Activated gamma-delta T cell (primary cell): ENCODE measurements at places on chromosomes 13 and 19.

DNA sequence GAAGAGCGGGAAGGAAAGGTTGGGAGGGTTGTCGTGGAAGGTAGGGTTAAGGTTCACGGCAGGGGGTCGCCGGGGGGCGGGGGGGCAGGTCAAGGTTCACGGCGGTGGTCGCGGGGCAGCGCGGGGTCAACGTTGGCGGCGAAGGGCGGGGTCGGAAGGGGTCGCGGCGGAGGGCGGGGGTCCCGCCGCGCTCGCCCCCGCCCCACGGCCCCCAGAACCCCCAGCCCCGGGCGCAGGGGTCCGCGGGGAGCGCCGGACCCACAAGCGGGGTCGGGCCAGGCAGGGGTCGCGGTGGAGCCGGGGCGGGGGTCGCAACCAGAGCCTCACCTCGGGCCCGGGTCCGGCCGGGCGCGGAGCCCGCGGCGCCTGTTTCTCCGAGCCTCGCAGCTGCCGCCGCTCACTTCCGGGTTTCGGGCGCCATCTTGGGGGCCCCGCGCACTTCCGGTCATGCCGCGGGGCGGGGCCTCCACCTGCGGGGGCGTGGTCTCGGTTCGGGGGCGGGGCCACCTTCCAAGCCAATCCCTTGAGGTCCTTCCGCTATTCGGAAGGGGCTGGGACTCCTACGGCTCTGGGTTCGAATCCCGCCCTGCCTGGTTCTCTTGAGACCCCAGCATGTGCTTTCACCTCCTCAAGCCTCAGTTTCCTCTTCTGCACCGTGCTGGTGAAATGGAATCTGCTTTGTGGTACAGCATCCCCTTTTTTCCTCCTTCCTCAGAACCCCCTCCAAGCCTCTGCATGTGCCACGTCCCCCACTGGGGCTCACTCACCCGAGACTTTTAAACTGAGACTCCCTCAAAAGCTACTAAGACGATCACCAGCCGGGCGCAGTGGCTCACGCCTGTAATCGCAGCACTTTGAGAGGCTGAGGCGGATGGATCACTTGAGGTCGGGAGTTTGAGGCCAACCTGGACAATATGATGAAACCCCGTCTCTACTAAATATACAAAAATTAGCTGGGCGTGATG, at the start of gene SBNO2:
Gene SBNO2 (minus strand): TSS at position 424 of the 965 bp plus-strand sequence. CDS start 19,992 bp downstream, outside the sequence.
- DNase-seq: peak; percentile 75

- DNase-seq: no peak
Measured at GRCh38 chr13:101875717-101876393, 423.4 kb downstream of the ITGBL1 start.

DNA sequence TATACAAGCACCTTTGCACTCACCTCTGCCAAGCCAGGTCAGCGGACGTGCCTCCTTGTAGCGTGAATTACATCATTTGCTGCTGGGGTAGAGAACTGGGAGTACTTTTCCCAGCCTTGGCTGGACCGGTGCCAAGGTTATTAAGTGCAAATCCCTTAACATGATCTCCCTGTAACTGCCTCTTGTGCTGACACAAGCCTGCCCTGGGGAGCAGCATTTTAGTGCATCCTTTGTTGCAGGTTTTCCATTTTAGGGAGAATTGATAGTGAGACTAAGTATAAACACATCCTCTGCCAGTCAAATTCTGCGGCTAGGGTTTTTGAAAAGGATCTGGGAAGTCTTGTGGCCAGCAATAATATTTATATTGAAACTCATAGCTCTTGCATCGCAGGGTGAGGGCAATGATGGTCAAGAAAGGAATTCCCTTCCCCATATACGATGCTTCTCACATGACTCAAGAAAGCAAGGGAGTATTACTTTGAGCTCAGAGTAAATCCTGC, 32.7 kb upstream of the DCLK1 start:
- no peak for DNase-seq

GRCh38 chr19:50896591-50897190, 14.5 kb downstream of the KLK4 start:
- no peak for DNase-seq

GRCh38 chr13:44273991-44274770, 99.4 kb upstream of the SERP2 start:
- DNase-seq: no peak

GRCh38 chr13:69450245-69450644, 657.4 kb upstream of the ATXN8OS start:
- no peak for DNase-seq

GRCh38 chr19:38545596-38545995, 72.2 kb downstream of the MAP4K1 start:
- no peak for DNase-seq

DNA sequence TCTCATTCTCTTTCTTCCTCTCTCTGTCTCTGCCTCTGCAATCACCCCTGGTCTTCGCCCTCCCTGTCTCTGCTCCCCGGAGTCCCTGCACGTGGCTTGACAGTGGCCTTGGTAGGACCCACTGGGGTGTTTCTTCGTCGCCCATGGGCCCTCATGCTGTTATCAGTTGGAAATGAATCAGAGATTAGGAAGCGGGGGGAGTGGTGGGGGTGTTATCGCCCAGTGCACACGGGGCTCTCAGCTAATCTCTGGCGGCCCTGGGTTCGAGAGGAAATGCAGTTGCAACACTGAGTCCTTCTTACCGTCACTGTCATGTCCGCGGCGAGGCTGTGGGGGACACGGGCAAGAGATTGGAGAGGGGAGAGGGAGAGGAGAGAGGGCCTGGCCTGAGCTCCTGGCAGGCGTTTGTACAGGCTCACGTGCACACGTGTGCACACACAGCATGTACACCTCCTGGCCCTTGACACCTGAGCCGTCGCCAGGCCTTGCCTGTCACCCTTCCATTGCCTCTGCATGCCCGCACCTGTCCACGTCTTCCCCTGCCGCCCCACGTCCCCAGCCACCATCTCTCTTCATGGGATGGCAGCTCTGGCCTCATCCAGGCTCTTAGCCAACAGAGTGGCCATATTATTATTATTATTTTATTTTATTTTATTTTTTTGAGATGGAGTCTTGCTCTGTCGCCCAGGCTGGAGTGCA, 37.8 kb upstream of the SLC7A10 start:
- DNase-seq: no peak

DNA sequence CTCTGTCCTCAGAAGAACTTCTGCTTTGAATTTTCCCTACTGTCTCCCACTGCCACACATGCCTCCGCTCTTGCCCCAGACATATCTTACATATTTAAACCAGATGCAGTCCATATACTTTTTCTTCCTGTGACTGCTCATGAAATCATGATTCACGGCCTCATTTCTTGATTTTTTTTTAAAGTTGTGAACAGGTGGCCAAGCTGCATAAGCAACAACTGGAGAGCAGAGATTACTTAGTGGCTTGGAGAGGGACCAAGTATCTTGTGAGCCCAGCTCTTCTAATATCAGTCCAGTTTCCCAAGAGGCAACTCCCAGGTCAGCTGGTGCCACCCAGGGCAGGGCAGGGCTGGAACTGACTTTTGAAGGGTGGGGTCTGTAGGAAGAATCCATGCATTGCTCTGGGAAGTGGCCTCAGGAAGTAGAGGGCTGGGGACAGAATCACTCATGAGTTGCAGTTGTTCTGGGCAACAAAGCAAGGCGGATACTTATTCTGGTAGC, 152.4 kb downstream of the LMO7 start:
- no peak for DNase-seq

DNA sequence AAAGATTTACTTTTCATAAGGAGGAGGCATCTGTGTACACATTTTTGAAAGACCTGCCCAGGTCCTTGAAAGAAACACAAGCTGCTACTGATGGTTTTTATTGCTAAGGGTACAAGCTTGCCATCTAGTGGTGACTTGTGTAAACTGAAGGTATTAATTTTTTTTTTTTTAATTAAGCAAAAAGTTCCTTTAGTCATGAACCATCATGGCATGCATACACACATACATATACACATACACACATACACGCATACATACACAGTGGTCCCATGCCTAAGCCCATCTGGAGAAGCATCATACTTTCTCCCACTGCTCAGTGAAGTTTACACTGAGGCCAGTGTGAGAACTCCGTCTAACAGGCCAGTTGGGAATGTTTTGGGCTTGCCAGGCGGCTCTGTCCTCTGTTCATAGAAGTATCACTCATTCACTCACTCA, 312.5 kb downstream of the DCLK1 start:
- DNase-seq: no peak

GRCh38 chr19:50728084-50728737, 5.0 kb downstream of the CLEC11A start:
- no peak for DNase-seq

GRCh38 chr19:14434543-14435319, 1.6 kb downstream of the PKN1 start:
- DNase-seq: no peak

- no peak for DNase-seq
Measured at GRCh38 chr19:55605637-55606470, at the start of gene ZNF865. Gene ZNF865, plus strand, starts transcription at chr19:55605647. Its CDS starts 7,972 bp downstream, at chr19:55613619.

DNA sequence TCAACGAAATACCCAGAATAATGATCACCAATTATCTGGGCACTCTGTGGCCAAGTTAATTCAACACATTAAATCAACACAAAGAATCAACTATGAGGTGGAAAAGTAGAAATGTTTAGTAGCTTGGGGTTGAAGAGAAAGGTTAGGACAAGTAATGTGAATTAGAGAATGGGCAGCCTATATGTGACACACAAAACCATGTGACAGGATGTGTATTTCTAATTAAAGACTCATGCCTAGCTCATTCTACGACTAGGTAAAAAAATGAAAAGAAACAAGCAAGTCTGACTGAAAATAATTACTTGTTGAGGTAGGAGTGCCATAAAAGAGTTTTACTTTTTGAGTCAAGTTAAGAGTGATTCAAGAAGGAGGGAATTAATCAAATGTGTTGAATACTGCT, 2646.0 kb upstream of the PCDH20 start:
- no peak for DNase-seq

- no peak for DNase-seq
Measured at GRCh38 chr13:71864986-71865873, 1.8 kb downstream of the DACH1 start.

DNA sequence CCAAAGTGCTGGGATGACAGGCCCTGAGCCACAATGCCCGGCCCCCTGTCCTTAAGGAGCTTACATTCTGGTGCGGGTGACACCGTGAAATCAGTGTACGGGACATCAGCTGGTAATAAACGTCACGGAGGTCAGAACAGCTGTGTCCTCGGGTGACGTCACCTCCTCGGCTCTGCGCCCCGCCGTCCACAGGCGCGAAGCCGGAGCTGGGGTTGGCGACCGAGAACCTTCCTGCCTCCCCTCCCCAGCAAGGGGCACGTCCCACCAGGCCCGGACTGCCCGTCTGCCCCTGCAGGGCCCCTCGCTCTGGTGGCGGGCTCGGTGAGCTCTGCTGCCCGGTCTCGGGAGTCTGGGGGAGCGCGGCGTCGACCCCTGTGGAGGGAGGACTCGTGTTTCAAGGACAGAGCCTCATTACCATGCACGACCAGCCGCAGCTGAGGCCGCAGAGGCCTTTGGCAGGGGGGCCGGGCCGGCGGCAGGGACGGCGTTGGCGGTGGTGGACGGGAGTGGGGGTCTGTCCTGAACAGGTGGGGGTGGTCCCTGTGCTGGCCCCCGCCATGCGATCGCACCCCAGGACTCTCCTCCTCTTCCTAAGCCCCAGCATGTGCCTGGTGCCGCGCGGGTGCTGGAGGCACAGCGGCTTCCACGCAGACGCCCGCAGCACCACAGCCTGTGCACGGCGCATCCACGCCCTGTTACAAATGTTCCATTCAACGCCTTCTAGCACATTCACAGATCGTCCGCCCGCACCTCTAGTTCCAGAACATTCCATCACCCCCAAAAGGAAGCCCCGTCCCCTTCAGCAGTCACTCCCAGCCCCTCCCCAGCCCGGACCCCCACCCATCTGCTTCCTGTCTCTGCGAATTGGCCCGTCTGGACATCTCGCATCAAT, 5.4 kb downstream of the LINGO3 start:
- DNase-seq: no peak

- DNase-seq: no peak
Measured at GRCh38 chr13:113112893-113113845, 7.6 kb downstream of the F7 start.

GRCh38 chr13:73722120-73722519, 412.1 kb downstream of the KLF12 start:
- DNase-seq: no peak

GRCh38 chr19:5674714-5675113, 5.6 kb downstream of the MICOS13 start:
- DNase-seq: no peak

DNA sequence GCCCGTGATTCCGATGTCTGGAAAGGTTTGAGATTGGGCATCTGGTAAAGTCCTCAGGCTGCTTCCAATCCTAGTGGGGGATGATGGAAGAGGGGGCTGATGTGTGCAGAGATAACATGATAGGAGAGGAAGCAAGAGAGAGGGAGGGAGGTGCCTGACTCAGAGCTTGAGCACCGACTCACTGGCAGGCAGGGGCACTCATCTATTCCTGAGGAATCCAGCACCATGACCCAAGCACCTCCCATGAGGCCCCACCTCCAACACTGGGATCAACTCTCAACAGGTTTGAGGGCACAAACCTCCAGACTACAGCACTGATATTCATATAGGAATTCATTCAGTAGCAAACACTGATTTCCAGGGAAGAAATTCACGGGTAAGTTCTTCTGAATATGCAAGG, 5.6 kb upstream of the SIGLEC9 start:
- DNase-seq: no peak

DNA sequence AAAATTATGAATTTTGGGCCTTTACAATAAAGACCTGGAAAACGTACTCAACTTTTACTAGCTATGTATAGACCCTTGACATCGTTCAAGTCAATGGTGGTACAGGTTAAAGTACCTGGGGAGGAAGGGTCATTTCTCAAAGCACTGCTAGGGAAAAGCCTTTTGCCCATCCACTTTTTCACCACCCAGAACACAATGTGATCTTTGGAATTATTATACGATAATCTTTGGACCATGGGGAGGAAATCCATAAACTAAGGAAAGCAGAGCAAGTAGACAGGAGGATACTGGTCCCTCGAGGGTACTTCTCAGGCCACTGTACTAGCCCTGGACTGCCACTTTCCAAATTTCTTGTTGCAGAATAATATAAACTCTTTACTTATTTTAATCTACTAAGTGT, 39.5 kb downstream of the UBL3 start:
- DNase-seq: no peak

- DNase-seq: no peak
Measured at GRCh38 chr19:35083691-35084508, 31.7 kb upstream of the FXYD3 start.

- no peak for DNase-seq
Measured at GRCh38 chr19:28397306-28397705, 815.6 kb downstream of the UQCRFS1 start.

- DNase-seq: no peak
Measured at GRCh38 chr13:37091835-37092234, 13.6 kb downstream of the CSNK1A1L start.

GRCh38 chr13:27130223-27130978, 41.2 kb downstream of the USP12 start:
- DNase-seq: no peak

GRCh38 chr13:110070046-110070445, 236.9 kb downstream of the COL4A1 start:
- DNase-seq: no peak
